ENCODE measurements at places on chromosomes 1 and 21.

DNA sequence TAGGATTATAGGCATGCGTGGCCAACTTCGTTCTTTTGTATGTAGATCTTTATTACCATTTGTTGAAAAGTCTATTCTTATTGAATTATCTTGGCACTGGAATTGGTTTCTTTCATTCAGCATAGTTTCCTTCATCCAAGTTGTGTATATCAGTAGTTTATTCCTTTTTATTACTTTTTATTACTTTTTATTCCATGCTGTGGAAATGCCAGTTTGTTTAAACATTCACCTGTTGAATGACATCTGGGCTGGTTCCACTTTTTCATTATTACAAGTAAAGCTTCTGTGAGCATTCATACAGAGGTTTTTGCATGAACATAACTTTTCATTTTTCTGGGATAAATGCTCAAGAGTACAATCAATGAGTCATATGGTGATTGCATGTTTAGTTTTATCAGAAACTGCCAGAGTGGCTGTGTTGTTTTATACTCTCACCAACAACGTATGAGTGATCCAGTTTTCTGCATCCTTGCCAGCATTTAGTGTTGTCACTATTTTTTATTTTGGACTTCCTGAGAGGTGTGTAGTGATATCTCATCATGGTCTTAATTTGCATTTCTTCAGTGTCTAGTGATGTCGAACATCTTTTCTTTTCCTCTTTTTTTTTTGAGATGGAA is 28.6 kb downstream of the PTPRU start:
- peak; percentile 35 for DNase-seq
- H3K27ac ChIP-seq: no peak overlapping the region
- H3K27me3 ChIP-seq: no peaks in the 10 kb centered on the region

DNA sequence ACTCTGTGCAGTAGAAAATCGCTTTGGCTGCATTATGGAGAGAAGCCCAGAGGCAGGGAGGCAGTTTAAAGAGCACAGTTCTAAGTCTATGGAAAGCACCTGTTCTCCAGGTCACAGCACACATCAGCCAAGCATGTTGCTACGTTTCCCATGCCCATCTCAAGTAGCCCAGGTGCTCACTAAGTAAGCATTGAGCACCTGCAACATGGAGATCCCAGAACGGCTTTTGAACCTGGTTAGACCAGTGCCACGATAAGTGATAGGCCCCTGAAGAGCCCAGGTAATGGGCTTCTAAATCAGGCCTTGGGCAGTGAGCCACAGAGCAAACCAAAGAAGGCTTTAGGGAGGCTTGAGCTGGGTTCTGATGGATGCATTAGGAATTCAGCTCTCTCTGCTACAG is 186.2 kb downstream of the C1orf94 start:
- no peak for DNase-seq
- no peaks in the 10 kb centered on the region for H3K4me1 ChIP-seq
- no peaks in the 10 kb centered on the region for H3K36me3 ChIP-seq
- no peaks in the 10 kb centered on the region for H3K27me3 ChIP-seq

DNA sequence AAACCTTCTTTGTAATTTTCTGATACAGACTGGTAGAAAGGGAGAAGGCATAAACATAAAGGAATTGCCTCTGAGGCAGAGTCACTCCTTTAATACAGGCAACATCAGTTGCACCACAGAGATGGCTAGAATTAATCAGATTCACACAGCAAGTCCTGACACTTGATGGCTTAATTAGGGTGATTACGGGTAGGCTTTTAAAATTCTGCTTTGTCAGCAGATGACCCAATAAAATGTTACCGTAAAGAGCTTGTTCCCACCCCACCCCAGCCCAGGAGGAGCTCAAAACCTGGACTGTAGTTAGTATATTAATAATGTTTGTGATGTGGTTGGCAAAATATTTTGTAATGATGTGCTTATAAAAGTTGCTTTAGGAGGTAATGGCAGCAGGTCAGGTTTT is 9.3 kb upstream of the BTG3 start:
- H3K36me3 ChIP-seq: no peaks in the 10 kb centered on the region
- no peaks in the 10 kb centered on the region for H3K4me1 ChIP-seq
- H3K27ac ChIP-seq: no peak overlapping the region
- DNase-seq: no peak
- H3K4me3 ChIP-seq: no peak overlapping the region

DNA sequence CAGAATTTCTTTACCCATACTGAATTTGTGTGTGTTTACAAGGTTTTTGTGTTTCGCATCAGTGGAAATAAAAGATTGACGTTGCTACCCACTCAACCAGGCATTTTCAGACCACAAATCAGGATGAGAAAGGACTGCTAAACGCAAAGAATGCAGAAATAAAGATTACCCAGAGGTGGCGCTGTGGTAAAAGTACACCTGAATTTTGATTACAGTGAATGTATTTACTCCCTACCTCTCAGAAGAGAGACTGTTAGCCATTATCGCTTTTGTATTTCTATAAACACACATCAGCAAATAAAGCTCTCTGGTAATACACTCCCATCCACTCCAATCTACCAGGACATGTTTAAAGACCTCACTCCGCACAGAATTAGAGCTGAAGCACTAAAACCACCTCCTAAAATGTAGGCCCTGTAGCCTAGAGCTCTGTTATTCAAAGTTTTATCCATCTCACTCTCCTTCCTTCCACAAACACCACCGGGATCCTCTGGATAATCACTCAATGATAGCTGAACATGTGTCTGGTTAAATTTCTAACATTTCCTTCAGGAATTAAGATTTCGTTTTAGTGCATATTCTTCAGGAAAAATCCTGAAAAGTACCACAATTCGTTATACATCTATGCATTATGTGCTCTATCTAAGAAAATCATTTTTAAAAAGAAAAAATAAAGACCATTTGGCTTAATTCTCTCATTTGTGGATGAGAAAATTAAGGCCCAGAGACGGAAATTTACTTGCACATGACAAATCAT is 2.5 kb upstream of the LMO4 start:
- H3K4me1 ChIP-seq: no peaks in the 10 kb centered on the region
- no peaks in the 10 kb centered on the region for H3K36me3 ChIP-seq
- no peak overlapping the region for H3K27ac ChIP-seq
- no peak overlapping the region for H3K4me3 ChIP-seq
- DNase-seq: peak; percentile 54

GRCh38 chr1:176136891-176137290 is 70.2 kb downstream of the COP1 start:
- no peak for DNase-seq
- H3K27me3 ChIP-seq: no peaks in the 10 kb centered on the region
- H3K27ac ChIP-seq: no peak overlapping the region

- peaks cover 11% of the 10 kb centered on the region for H3K36me3 ChIP-seq
- H3K4me3 ChIP-seq: no peak overlapping the region
- no peaks in the 10 kb centered on the region for H3K27me3 ChIP-seq
- peaks cover 2% of the 10 kb centered on the region for H3K4me1 ChIP-seq
- no peak overlapping the region for H3K27ac ChIP-seq
Measured at GRCh38 chr1:75736016-75736415, 11.5 kb downstream of the ACADM start.

DNA sequence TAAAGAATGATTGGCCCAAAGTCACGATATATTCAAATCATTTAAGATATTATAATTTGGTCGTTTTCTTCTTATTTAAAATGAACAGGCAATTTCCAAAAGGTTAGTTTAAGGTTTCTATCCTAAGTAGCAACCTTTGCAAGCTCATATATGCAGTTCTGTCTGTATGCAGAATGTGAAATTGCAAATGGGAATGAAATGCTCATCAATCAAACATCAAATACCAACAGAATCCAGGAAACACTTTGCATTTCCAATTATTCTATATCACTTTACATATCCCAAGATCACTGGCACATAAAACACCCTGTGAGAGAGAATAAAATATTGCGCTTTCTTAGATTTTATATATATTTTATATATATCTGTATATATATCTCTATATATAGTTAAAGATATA is 237.3 kb downstream of the NRIP1 start:
- H3K27me3 ChIP-seq: no peaks in the 10 kb centered on the region
- no peak for DNase-seq
- no peaks in the 10 kb centered on the region for H3K36me3 ChIP-seq
- H3K27ac ChIP-seq: no peak overlapping the region

DNA sequence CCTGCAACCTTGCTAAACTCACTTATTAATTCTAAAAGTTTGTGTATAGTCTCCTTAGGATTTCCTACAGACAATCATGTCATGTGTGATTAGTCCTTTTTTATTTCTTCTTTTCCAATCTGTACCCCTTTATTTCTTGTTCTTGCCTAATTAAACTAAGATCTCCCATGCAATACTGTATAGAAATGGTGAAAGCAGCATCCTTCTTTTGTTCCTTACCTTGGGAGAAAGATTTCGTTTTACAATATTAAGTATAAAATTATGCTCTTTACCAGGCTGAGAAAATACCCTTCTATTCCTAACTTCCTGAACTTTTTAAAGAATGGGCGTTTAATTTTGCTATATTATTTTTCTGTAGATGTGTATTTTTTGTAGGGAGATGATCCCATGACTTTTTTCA is 7.6 kb upstream of the COL18A1 start:
- peaks cover 2% of the 10 kb centered on the region for H3K4me1 ChIP-seq
- H3K27ac ChIP-seq: no peak overlapping the region
- H3K36me3 ChIP-seq: no peaks in the 10 kb centered on the region
- H3K4me3 ChIP-seq: no peak overlapping the region

- H3K27me3 ChIP-seq: no peaks in the 10 kb centered on the region
- H3K27ac ChIP-seq: peak overlapping the region; percentile 55
- no peak overlapping the region for H3K4me3 ChIP-seq
- DNase-seq: peak; percentile 100
Measured at GRCh38 chr1:16164213-16165072, 8.6 kb upstream of the EPHA2 start.

- no peaks in the 10 kb centered on the region for H3K4me1 ChIP-seq
- no peak overlapping the region for H3K27ac ChIP-seq
- H3K27me3 ChIP-seq: peaks cover 3% of the 10 kb centered on the region
Measured at GRCh38 chr1:51100264-51100880, 1.7 kb upstream of the C1orf185 start.

GRCh38 chr1:35844826-35845225 is 37.0 kb downstream of the AGO4 start:
- no peak for DNase-seq
- H3K4me3 ChIP-seq: no peak overlapping the region
- H3K27me3 ChIP-seq: no peaks in the 10 kb centered on the region
- H3K27ac ChIP-seq: no peak overlapping the region
- H3K36me3 ChIP-seq: peaks cover 73% of the 10 kb centered on the region
- H3K4me1 ChIP-seq: no peaks in the 10 kb centered on the region

DNA sequence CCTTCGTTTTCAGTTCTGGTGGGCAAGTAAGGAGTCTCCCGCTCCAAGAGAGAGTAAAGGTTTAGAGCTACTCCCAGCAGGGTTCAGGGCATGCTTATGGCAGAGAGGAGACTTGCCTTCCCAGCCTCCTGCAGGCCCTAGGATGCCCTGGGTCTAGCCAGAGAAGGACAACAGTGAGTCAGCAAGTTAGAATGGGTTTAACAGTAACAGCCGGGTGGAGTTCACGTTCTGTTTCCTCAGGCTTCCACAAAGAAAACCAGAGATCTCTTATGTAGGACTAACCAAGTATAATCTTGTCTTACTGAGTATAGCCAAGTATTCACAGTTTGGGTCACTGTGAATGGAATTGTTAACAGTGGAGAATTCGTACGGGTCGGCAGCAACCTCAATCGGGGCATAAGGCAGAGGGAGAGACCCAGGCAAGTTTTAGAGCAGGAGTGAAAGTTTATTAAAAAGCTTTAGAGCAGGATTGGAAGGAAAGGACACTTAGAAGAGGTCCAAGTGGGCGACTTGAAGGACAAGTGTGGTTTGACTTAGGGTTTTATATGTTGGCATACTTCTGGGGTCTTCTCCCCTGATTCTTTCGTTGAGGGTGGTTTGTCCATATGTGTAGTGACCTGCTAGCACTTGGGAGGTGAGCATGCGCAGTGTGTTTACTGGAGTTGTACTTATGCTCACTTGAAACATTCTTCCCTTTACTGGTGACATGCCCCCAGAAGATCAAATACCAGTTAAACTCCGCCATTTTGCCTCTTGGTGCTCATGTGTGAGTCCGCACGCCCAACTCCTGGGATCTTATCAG is 4.5 kb downstream of the OVAAL start:
- H3K27ac ChIP-seq: peak overlapping the region; percentile 54
- no peak overlapping the region for H3K4me3 ChIP-seq
- H3K4me1 ChIP-seq: peaks cover 2% of the 10 kb centered on the region
- H3K36me3 ChIP-seq: no peaks in the 10 kb centered on the region
- peak; percentile 49 for DNase-seq
